NCI-H187 (cell line): ENCODE measurements at places on chromosomes 1 and 21.

GRCh38 chr1:47675047-47675675 is 237.3 kb downstream of the FOXD2 start:
- DNase-seq, result no peak

DNA sequence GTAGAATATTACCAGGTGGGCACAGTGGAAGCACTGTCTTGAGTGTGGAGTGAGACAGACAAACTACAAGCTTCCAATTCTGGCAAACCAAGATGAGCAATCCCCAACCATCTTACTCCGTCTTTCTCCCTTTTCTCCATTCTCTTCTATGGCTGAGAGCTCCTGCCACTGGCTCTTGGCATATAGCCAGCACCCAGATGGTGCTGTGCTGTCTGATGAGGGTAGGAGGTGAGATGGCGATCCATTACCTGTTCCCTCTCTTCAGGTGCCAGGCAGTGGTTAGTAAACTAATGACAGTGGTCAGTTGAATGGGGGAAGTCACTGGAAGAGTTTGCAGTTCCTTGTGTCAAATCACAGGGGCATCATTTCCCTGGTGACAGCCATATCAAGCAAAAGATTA is 108.4 kb downstream of the FNBP1L start:
- DNase-seq, result no peak

DNA sequence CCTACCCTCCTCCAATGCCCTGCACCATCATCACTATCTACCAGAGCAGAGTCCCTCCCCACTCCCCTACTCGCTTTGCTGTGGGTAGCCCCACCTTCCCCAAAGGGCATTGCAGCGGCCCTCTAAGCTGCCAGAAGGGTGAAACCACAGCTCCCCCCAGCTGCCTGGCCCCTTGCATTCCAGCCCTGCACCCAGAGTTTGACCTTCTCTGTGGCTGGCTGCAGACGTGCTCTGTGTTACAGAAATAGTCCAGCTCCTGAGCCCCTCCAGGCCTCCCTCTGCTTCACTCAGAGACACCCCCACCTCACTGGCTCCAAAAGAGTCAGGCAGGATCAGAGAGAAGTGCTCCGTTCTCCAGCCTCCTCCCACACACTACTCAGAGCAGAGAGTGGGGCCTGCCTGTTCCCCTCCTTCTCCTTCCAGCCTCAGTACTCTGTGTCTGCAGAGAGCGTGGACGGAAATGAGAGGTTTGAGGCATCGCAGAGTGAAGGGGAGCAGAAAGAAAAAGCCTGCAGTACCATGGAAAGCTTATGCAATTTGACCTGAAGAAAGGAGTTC is 63.2 kb downstream of the PLEKHA6 start:
- DNase-seq, result no peak

DNA sequence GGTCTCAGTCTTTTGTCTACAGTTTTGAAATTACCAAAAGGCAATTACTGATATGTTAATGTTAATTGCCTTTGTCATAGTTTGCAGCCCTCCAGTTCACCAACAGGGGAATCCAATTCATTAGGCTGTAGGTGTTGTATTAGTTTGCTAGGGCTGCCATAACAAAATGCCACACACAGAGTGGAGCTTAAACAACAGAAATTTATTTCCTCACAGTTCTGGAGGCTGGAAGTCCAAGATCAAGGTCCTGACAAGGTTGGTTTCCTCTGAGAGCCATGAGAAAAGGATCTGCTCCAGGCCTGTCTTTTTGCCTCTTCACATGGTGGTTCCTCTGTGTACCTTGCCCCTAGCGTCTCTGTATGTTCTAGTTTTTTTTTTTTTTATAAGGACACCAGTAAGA is 1.3 kb downstream of the RTCA start:
- DNase-seq, result no peak

GRCh38 chr1:197342669-197343068 is 74.6 kb downstream of the CRB1 start:
- DNase-seq, result no peak

- DNase-seq, result no peak
Observed at GRCh38 chr1:185957441-185958363, 223.5 kb downstream of the HMCN1 start.

DNA sequence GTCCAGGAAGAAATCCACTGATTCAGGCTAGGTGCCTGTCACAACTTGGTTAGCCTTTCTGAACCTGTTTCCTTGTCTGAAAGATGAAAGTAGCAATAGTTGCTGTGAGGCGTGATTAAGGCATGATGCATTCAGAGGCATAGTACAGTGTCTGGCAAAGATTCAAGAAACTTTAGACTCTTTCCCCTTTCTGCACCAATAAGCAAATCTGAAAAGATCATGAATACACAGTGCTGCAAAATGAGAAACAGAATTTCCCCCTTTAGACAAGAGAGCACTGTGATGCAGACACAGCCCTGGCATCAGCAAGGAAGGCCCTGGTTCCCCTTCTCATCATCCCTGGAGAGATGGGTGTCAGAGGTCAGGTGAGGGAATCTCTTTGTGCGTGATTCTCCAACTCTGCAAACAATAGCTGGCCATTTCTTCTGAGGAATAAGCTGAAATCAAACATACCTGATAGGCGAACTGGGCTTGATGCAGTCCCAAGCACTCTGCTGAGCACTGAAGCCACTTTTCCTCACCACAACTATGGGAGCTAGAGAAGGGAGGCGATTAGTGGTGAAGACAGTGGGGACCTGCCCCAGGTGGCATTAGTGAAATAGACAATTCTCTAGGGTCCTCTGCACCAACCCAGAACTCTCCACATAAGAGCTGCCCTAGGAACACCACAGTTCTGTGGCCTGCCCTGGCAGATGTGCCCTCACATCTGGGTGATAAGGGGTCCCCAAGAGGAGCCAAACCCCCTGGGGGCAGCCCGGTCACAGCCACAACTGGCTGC is 41.7 kb downstream of the ITPKB start:
- no peak for DNase-seq

DNA sequence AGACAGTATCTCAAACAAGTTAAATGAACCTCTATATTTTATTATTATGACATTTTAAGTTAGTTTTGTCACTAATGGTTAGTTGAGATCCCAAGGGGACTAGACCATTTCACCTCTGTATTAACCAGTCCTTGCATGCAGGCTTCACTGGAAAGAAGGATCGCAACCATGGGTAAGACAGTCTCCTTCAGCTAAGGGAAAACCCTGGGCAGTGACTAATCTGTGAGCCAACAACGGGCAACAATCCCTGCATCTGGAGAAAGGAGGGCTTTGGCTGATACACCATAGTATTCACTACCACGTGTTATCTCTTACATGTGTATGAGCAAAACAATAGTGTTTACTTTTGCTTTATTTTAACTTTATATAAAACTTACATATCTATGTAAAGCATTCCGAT is 708.8 kb upstream of the CHRM3 start:
- no peak for DNase-seq

DNA sequence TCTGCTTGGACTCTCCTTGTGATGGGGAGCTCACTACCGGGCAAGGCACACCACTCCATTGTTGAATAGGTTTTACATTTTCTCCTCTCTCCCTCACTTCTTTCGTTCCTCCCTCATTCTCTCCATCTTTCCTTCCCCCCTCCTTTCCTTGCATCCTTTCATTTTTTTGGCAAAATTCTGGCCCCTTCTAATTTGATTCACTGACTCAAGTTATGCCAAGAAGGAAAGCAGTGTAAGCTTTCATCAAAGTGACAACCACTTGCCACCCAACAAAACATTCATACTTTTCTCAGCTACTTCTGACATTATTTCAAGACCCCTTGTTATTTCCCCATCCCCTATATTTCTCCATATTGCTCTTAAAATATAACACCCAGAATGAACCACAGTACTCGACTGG is 68.4 kb downstream of the CACNA1E start:
- no peak for DNase-seq

DNA sequence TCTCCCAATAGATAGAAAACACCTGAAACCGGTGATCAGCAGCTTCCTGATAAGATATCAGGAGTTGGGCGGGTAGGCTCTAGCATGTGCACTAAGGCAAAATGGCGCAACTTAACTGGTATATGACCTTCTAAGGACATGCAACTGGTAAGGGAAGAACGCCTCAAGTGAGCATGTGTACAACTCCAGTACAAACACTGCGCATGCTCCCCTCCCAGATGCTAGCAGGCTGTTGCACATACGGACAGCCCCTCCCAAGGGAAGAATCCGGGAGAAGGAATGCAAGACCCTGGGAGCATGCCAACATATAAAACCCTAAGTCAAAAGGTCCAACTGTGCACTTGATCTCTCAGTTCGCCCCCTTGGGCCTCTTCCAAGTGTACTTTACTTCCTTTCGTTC is 110.8 kb downstream of the TSEN15 start:
- DNase-seq, result no peak

- DNase-seq, result no peak
Observed at GRCh38 chr1:164755690-164756089, 196.7 kb downstream of the PBX1 start.

- peak; percentile 51 for DNase-seq
Observed at GRCh38 chr1:921011-921837, 2.5 kb upstream of the SAMD11 start.

GRCh38 chr1:110011527-110012041 is 22.8 kb upstream of the STRIP1 start:
- no peak for DNase-seq

DNA sequence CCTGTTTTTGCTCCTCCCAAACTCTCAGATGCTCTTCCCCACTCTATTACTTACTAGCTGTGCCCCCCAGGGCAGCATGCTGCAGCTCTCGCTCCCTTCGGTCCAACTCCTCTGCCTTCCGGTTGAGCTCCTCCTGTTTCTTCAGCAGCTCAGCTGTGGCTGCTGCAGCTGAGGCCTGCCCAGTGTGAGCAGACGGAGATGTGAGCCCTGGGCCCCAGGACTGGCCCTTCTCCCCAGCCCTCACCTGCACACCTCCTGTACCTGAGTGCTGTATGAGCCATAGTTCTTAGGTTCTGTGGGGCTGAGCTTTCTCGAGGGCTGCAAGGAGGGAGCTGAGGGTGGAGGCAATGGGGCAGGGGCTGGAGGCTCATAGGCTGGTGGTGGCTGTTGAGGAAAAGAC is 1.9 kb downstream of the SCAMP3 start:
- no peak for DNase-seq

DNA sequence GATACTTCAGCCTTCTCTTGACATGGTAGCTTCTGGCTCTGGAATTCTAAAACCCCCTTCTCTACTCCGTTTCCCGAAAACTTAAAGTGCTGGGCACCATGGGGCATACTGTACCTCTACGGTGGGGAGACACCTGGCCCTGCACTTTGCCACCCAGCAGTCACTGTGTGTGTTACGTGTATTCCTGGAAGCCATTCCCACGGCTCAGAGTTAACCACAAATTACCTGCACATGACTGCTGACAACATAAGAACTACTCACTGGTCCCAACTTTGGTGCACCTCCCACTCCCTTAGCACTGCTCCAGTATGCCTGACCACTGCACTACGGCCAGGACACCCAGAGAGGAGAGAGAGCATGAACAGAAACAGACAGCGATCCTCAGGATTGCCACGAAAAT is 29.4 kb upstream of the TMPRSS2 start:
- DNase-seq, result no peak

- no peak for DNase-seq
Observed at GRCh38 chr1:57072401-57073110, 106.7 kb upstream of the C8B start.

GRCh38 chr1:23578311-23578996 is 19.2 kb upstream of the ID3 start:
- no peak for DNase-seq

DNA sequence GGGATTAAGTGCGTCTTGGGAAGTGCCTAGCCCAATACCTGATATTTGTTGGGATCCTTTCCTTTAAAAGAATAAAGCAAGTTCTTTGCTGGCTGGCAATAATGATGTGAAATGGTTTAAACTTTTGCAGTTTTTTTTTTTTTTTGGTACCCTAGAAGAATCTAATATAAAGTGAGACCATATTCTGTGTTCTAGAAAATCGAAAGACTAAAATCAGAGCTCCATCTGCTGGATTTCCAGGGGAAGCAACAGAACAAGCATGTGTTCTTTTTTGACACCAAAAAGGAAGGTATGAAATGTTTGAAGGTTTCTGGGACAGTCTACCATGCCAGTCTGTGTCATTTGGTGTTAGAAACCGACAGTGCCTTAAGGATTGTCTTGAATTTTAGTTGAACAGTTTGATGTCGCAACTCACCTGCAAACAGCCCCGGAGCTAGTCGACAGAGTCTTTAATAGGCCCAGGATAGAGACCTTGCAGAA is 6.4 kb downstream of the UTP11 start:
- DNase-seq, result no peak

DNA sequence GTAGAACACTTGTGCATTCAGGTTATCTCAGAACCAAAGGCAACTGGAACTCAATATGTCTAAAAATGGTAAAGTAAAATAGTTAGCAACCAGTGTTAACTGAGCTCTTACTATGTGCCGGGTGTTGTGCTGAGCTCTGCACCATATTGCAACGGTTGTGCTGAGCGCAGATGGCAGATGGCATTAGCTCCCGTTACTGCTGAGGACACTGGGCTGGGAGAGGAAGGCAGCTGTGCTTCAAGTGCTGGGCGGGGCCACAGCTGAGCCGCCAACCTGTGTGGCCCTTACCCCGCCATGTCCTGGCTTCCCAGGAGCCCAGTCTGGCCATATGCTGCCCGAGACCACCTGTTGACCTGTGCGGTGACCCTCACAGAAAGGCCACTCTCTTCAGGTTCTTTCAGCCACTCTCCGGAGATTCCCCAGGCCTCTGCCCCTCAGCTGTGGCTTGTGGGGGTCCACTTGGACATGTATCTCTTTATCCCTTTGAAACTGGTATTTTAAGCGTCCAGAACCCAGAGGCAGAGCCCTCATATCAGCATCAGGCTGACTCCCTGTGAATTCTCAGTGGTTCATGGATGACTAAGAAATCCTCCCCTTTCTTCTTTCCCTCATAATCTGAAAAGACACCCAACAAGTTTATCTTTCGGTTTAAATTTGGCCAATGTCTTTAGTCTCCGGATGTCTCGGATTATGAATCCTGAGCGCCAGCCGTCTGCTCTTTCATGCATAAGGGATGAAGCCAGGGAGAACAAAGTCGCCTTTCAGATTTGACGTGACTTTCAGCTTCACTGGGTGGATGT is 26.4 kb downstream of the LDLRAP1 start:
- DNase-seq, result no peak

- no peak for DNase-seq
Observed at GRCh38 chr1:42748461-42749410, 8.7 kb upstream of the CLDN19 start.

DNA sequence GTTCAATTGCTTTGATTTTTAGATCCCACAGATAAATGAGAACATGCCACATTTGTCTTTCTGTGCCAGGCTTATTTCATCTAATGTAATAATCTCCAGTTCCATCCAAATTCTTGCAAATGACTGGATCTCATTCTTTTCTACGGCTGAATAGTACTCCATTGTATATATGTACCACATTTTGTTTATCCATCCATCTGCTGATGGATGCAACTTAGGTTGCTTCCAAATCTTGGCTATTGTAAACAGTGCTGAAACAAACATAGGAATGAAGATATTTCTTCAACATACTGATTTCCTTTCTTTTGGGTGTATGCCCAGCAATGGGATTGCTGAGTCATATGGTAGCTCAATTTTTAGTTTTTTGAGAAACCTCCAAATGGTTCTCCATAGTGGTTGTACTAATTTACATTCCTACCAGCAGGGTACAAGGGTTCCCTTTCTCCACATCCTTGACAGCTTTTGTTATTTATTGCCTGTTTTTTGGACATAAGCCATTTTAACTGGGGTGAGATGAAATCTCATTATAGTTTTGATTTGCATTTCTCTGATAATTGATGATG is 344.4 kb downstream of the KCTD3 start:
- DNase-seq, result no peak
